ENCODE measurements at places on chromosomes 12 and 14. TPM values are rescaled to one million over a fixed set of nuclear protein-coding genes. Genes with fewer than 3 reads are reported as not detected.

The RNASE3 gene
- total RNA-seq: not detected

The GPR68 gene
- total RNA-seq: 2.8 TPM

The TRHDE gene
- not detected for total RNA-seq

The DCTN2 gene
- total RNA-seq: 39.6 TPM

The BCL11B gene
- 244 TPM for total RNA-seq

The SLC10A1 gene
- total RNA-seq: not detected

The NFYB gene
- total RNA-seq: 14.6 TPM

The FOXM1 gene
- 0.80 TPM for total RNA-seq

The TAMALIN gene
- 495 TPM for total RNA-seq
